ENCODE measurements at places on chromosomes 13 and 19.

- no peak for DNase-seq
Measured at GRCh38 chr13:93552596-93552995, 326.0 kb downstream of the GPC6 start.

GRCh38 chr13:99071666-99072065, 93.8 kb upstream of the DOCK9 start:
- no peak for DNase-seq

DNA sequence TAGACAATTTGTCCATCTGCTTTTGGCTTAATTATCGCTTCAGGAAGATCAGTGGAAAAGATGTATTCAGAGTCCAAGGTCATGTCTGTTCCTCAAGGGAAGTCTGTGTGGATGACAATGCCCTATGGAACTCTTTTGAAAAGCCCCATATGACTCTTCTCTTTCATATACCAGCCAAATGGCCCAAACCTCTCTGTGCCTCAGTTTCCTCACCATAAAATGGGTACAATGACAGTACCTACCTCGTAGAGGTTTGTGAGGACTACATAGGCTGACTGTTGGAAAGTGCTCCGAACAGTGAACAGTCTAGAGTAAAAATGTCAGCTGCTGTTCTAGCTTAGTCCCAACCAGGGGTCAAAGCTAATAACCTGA, 104.6 kb downstream of the COL4A2 start:
- DNase-seq: no peak

DNA sequence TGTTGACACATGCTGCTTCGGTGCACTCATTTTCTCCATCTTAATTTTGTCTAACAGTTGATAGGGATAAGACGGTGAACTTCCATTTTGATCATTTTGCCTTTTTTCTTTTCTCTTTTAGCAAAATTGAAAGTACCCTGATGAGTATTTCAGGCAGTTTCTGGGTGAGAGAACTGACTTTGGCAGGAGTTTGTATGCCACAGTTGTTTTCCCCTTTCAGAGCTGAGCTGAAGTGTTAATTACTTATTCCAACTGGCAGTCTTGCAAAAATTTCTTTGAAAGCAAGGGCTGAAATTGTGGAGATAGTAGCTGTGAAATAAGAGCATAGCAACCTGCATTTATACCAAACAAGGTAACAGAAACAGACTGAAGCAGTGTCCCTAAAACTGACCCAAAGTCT, 180.2 kb downstream of the SLITRK5 start:
- no peak for DNase-seq

- no peak for DNase-seq
Measured at GRCh38 chr19:41330946-41331678, 21.1 kb downstream of the CCDC97 start.

GRCh38 chr13:33578786-33579185, 239.2 kb upstream of the RFC3 start:
- DNase-seq: no peak

DNA sequence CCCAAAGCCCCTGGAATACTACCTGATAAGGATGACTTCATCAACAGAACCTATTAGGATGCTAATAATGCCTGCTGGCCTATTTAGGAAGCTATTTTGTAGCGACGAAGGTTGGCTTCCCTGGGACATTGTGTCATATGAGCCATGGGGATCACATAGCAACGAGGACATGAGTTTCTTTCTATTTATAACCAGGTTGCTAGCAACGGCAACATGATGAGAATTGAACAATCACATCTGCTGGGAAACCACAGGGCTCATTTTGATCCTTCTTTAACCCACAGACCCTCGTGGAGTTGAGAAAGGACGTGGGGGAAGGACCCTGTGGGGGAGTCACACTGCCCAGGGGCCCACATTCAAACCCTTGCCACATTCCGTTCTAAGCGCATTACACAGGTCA, 172.2 kb downstream of the COL4A1 start:
- DNase-seq: no peak

GRCh38 chr13:53198736-53199135, 170.1 kb downstream of the OLFM4 start:
- DNase-seq: no peak

DNA sequence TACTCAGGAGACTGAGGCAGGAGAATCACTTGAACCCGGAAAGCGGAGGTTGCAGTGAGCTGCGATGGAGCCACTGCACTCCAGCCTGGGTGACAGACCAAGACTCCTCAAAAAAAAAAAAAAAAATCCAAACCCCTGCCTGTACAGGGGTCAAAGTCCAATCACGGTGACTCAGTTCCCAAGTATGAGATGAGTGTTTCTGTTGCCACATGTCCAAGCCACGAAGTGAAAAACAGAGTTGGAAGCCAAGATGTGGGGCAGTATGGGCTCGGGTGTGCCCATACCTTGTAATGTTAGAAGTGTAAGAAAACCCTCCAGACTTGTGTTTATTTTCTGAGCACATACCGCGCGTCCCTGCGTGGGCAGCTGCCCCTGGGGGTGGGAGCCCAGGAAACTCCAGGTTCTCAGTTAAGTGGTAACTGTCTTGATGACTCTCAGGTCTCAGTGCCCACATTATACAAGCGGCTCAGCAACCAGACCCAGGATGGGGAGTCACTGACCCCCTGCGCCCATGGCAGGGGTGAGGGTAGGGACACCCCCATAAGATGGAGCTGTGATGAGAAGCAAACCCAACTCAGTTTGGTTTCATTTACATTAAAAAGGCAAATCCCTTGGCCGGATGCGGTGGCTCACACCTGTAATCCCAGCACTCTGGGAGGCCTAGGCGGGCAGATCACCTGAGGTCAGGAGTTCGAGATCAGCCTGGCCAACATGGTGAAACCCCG, 1.2 kb upstream of the GPX4 start:
- peak; percentile 65 for DNase-seq

DNA sequence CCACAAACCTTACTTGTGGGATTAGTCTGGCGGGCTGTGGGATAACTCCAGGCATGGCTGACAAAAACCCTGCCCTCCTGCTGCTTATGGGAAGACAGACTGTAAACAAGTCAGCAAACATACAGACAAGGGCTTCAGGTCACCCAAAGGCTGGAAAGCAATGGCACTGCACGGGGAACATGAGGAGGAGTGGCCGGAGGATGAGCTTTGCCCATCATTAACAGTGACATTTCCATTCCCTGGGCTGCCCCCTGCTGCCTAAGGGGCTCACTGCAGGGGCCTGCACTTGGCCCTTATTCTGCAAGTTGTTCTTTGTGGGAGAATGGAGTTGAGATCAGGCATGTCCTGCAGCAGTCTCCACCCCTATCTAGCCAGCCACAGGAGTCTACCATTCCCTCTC, 91.3 kb downstream of the UQCRFS1 start:
- no peak for DNase-seq

DNA sequence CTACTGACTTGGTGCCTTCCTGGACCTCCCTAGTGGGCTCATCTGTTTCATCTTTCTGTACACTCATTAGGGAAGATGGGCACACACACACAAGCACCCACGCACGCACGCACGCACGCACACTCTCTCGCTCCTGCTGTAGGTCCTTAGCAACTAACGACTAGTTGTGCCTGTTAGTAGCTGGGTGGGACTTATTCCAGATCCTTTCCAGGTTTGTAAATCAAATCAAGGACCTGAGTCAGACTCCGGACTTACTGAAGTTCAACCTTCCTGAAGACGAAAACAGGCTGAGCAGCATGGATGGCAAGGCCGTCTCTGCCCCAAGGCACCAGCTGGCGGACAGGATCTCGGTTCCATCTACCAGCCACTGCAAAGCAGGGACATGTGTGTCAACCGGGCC, 76.2 kb downstream of the SLC15A1 start:
- DNase-seq: no peak

- no peak for DNase-seq
Measured at GRCh38 chr13:50119591-50119990, 104.3 kb downstream of the KCNRG start.

DNA sequence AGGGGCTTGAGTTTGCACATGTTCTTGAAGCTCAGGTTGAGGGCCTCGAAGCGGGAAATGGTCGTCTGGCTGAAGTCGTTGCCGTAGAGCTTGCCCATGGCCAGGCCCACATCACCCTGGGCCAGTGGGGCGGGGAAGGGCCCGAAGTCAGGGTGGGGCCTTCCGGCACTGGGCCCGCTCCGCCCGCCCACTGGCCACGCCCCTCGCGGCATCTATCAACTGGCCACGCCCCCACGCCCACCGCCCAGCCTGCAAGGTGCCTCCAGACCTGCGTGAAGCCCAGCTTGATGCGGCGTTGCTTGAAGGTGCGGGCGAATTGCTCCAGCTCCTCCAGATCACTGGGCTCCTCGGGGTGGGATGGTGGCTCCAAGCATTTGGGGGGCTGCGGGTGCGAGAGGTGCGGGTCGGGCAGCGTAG, 19.9 kb downstream of the ZNF574 start:
- no peak for DNase-seq

DNA sequence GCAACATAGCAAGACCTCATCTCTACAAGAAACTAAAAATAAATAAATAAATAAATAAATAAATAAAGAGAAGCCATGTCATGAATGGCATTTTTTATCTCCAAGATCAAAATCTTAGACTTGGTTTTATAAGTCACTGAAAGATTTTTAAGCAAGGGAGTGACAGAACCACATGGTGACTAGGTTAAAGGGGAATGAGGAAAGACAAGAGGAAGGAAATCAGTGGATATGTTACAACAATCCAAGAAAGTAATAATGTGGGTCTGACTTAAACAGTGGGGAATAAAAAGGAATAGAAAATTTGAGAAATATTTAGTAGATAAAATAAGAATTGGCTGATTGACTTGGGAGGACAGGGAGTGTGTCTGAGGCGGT, 18.8 kb upstream of the MED4 start:
- no peak for DNase-seq

- DNase-seq: no peak
Measured at GRCh38 chr13:79660361-79660760, 179.4 kb downstream of the NDFIP2 start.

GRCh38 chr13:113904411-113904810, 40.5 kb upstream of the GAS6 start:
- DNase-seq: no peak

DNA sequence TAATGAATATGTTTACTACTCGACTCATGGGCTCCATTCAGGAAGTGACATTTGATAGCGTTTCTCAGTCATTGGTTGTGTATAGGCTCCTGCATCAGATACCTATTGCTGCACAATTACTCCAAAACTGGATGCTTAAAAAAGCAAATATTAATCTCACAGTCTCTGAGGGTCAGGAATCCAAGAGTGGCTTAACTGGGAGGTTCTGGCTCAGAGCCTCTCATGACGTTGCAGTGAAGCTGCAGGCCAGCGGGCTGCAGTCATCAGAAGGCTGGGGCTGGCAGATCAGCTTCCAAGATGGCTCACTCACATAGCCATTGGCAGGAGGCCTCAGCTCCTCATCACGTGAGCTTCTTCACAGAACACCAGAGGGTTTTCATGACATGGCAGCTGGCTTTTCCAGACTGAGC, 525.1 kb upstream of the NBEA start:
- no peak for DNase-seq

DNA sequence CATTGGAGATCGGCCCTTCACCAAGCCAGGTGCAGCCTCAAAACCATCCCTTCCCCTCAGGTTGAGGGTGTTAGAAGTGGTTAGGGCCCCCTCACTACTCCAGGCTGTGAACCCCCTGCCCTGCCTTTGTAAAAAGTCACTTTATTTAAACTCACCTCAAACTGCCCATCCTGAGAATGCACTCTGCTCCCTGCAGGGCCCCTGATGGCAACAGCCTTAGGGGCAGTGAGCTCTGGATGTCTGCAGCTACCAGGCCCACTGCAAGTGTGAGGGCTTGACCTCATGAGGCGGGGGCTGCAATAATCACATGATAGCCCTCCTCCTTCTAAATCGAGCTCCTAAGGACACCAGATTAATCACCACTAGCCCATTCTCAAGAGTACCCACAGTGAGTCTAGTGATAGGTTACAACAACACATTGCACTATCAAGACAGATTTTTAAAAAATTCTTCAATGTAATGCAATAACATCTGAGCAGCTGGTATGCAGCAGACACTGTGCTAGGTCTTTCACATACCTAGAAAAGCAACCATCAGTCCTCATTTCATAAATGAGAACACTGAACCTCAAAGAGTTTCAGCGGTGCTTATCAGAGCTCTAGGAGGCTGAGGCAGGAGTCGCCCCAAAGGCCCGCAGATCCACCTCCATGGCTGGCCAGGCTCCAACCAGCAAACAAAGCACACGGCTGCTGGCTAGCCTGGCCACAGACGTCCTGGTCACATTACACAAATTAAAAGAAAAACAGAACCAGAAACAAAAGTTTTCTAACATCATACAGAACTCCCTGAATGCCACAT, 26.0 kb downstream of the SLC7A1 start:
- DNase-seq: no peak

DNA sequence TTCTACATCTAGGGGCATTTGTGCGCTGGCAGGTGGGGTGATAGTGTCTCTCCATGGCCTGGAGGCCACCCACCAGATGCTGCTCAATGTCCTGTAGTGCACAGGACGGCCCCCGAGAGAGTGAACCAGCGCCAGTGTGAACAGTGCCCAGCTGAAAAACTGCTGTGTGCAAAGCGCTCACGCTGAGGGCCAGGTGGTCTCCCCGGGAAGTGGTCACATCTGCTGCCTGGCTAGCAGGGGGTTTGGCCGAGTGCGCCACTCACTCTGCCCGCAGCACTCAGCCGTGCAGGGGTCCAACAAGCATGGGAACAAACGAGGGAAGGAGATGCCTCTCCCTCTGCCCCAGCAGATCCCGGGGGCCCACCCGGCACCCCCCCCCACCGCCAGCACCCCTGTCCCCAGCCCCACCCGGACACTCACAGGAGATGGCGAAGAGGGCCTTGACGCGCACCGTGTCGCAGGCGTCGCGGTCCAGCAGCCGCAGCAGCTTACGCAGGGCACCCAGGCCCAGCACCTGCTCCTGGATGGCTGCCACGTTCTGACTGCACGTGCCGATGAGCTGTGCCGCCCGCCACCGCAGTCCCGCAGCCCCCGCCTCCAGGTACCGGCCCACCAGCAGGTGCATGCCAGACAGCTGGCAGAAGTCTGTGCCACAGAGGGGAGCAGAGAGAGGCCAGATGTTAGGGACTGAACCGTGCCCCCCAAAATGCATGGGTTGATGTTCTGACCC, 5.8 kb downstream of the HSPBP1 start:
- no peak for DNase-seq

- no peak for DNase-seq
Measured at GRCh38 chr13:113967729-113968462, 6.0 kb downstream of the C13orf46 start.

DNA sequence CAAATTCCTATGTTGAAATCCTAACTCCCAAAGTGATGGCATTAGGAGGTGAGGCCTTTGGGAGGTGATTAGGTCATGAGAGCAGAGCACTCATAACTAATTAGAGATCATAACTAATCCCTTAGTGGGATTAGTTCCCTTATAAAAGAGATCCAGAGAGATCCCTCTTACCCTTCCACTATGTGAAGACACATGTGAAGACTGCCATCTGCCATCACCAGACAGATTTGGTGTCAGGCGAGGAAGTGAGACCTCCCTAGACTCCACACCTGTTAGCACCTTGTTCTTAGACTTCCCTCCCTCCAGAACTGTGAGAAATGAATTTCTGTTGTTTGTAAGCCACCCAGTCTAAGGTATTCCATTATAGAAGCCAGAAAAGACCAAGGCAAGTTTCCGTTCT, 112.2 kb downstream of the NDFIP2 start:
- no peak for DNase-seq

- DNase-seq: no peak
Measured at GRCh38 chr13:53207556-53207955, 178.9 kb downstream of the OLFM4 start.

All from stimulated activated CD4-positive, alpha-beta T cell treated with anti-CD3 and anti-CD28 coated beads, Interleukin-4, amount 100 ng/mL, for 1 hour (primary cell).